ENCODE measurements at places on chromosomes 4 and X.
A peak's percentile ranks its signal among the peaks of the same experiment; 100 is the strongest.

- no peak for DNase-seq
Observed at GRCh38 chr4:84327526-84327925, 171.6 kb downstream of the NKX6-1 start.

- DNase-seq: no peak
Observed at GRCh38 chrX:52585892-52586291, 68.8 kb downstream of the SSX7 start.

DNA sequence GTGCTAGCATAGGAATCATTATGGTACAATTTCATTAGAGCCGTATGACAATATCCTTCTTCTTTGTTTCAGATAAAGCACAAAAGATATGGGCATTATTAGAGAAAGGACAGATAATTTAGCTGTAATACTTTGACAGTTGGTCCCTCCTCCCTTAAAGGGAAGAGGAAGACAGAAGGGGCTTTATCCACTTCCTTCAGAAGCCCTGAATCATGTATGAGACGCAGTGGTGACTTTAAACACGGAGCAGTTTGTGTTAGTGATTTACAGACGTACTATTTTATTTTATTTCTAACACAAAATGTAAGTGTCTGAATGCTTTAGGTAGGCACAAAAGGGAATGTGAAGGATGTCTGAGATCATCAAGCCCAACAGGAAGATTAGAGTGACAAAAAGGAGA, 467.7 kb downstream of the IL15 start:
- DNase-seq: no peak

DNA sequence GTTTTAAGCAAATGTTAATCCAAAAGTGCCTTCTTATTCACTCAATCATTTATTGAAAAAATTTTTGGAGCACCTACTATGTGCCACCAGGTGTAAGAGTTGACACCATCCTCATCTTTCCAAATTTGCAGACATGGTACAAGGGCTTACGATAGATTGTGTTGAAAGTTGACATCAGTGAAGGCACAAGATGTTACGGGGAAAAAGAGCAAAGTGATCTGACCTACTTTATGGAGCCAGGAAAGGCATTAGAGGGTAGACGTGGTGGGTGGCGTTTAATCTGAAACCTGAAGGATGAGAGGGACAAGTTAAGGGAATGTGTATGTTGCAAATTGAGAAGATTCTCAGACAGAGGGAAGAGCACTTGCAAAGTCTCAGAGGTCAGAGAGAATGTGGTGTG, 167.8 kb upstream of the HAND2 start:
- no peak for DNase-seq

GRCh38 chrX:149837639-149838038, 43.3 kb upstream of the MAGEA8 start:
- DNase-seq: no peak

DNA sequence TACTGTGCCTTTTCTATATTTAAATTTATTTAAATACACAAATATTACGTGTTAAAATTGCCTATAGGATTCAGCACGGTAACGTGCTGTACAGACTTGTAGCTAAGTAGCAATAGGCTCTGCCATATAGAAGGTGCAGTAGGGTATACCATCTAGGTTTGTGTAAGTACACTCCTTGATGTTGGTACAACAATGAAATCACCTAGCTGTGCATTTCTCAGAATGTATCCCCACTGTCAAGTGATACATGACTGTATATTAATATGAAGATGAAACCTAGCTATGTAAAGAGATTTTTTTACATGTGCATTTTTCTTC, 431.2 kb downstream of the KCTD8 start:
- no peak for DNase-seq

DNA sequence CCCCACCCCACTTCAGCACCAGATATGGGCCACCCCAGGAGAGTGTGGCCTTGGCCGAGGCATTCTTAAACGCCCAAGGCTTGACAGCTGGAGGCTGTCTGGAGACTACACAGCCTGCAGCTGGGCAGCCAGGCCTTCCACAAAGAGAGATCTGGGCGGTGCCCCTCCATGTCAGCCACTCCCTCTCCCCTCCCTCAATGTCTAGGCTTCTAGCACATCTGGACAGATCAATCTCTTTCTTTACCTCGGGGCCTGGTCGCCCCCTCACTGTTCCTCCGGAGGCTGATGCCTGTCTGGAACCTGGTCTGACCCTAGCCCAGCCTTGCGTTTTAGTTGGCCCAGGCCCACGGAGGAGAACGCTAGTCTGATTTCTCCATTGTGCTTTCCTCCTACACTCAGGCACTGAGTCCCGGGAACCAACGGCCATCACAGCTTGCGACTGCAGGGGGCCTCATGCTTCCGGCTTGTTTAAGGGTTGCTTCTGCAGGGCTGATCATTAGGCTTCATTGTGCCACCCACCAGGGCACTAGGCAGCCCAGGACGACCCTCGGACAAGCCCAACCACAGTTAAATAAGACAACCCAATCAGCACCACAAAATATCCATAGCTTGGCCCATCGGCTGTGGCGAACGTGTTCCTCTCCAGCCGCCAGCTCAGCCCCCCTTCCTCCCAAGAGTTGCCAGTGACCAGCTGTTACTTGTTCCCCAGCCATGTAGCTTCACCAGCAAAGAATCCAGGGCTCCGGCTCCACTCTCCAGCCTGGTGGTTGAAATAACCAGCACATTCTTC, 200.6 kb downstream of the BCOR start:
- DNase-seq: no peak

GRCh38 chrX:133513123-133513522, 97.8 kb upstream of the GPC4 start:
- DNase-seq: no peak

DNA sequence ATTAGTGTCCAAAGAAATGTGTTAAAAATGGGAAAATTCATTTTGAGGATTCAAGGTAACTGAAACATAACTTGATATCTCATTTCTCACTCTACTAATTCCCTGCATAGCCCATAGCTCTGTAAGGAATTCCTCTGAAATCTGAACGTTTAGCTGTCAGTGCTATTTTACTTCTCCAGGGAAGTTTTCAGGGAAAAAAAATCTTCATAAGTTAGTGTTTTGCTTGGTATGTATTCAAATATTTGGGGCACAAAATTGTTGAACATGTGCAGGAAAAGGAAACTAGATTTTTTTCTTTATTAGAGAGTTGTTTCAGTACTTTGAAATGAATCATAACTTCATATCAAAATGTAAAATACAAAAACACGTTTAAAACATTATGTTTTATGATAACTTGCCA, 891.4 kb downstream of the CENPC start:
- no peak for DNase-seq

DNA sequence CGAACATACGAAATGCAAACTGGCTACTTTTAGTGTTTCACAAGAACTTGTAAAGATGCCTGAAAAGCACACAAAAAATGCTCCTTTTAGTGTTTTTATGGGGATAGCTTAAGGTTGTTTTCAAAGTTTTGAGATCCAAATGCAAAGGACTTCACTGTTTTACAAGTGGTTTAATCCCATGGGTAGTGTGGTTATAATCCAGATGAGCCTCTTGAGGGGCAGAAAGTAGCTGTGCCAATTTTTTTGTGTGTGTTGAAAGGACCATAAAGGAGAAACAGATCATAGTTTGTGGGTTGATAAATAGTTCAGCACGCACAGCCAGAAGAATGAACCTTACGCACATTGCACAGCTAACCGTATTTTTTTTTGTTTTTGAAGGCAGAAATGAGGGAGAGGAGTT, 126.9 kb upstream of the GIMD1 start:
- no peak for DNase-seq

- DNase-seq: no peak
Observed at GRCh38 chr4:3311095-3311372, 18.2 kb downstream of the RGS12 start.

DNA sequence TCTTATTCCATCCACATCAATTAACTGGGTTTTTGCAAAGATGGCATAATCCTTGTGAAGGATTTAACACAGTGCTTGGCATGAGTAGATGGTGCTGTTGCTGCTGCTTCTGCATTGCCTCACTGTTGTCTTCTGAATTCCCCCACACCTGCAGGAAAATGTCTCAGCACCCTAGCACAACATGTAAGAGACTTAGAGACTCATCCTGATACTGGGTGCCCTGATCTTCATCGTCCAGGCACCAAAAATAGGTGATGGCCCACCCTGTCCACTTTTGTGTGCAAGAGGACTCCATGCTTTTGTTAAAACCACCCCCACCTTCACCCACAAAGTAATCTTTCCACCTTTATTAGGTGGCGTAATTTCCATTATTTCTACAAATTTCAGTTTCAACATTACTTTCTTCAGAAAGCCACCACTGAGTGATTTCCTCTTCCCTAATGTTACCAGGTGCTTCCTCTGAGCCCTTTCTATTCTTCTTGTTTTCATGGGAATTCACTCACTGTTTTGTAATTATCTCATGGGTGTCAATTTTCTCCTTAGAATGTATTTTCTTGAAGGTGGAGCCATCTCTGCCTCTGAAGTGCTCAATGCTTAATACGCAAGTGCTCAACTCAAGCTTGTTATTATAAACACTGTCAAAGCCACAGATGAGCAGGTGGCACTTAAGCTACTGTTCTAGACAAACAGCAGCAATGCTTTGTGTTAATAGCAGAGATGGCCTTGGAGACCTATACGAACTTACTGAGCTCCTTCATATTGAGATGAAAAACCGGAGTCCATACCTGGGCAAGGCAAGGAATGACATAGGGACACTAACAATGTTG, 89.5 kb downstream of the HS3ST1 start:
- DNase-seq: no peak

DNA sequence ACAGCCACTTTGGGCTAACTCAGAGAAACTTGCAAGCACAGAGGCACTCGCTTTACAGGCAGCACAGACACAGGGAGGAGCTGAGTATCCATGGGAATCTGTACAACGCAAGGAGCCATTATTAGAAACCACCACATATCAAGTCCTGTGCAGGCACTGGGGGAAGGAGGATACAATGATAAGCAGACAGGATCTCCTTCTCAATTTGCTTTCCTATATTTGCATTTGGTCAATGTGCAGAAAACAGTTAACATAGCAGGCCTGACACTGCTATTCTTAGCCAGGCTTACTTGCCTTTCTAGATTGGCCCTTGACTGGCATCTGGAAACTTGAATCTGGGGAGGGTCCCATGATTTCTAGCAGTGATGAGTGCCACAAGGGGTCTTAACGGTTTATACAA, 65.8 kb downstream of the TEC start:
- no peak for DNase-seq

DNA sequence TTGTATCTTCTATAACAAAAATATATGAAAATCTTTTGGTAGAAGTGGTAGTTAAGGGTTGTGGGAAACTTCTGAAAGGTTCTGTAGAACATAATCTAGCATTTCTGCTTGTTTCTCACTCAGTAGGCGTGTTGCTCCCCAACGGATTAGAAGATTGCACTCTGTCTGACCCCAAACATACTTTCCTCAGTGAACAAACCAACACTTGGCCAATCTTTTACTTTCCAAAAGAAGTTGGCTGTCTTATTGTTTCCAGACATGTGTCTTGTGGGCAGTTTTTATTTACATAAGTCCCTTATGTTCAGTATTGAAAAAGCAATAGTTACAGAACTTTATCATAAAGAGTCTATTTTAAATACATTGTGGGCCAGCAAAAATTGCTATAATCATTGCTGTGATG, 312.8 kb upstream of the EPHA5 start:
- no peak for DNase-seq

- no peak for DNase-seq
Observed at GRCh38 chr4:70613306-70614183, 15.0 kb upstream of the ENAM start.

GRCh38 chrX:42246814-42247213, 323.5 kb upstream of the CASK start:
- DNase-seq: no peak

- no peak for DNase-seq
Observed at GRCh38 chr4:152512483-152512882, 23.4 kb downstream of the FBXW7 start.

GRCh38 chr4:63029380-63029779, 1379.9 kb downstream of the TECRL start:
- DNase-seq: no peak

DNA sequence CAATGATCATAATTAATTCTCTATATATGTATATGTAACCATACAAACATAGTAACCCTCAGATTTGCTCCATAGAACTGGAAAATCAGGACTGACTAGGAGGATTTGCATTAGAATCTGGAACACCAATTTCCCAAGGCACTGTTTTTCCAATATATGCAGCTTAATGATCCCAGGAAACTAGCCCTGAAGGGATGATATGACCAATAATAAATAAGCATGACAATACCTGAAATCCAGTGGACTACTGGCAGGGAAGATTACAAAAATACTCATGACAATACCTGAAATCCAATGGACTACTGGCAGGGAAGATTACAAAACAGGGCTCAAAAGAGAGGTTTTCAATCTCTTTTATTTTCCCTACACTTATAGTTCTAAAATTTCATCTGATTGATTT, 98.4 kb downstream of the PCDH7 start:
- no peak for DNase-seq

DNA sequence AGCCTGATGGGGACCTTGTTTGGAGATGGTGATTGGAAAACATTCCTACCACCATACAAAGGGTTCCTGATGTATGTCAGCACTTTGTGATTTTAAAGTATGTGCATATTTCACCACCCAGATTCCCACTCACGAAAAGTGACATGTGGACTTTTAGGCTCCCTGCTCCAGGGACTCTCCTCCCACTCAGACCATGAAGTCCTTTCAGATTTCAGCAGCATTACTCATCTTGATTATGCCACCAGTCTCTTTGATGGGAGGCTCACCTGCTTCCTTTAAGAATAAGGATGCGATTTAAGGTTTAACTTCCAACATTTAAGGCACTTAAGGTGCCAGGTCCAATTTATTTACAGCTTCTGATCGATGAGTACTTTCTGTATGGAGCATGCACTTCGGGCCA, 204.4 kb downstream of the PPARGC1A start:
- DNase-seq: no peak

DNA sequence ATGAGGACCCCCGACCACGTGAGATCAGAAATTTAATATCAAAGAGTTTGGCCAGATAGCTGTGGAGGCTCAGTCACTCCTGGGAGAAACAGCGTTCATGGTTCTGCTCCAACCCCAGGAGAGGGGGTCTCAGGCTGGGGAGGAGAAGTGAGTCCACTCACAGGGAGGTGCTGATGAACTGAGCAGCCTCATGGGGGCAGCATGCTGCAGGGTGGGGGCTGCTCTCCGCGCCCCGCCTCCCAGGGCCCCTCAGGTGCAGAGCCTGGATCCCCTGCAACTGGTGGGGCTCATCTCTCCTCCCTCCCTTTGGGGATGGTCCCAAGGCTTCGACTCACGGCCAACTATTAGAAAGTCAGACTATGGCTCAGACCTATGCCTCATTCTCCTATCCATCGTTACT, 26.6 kb upstream of the C4orf50 start:
- no peak for DNase-seq

- DNase-seq: peak; percentile 6
Observed at GRCh38 chr4:87093443-87094123, 126.8 kb downstream of the KLHL8 start.

DNA sequence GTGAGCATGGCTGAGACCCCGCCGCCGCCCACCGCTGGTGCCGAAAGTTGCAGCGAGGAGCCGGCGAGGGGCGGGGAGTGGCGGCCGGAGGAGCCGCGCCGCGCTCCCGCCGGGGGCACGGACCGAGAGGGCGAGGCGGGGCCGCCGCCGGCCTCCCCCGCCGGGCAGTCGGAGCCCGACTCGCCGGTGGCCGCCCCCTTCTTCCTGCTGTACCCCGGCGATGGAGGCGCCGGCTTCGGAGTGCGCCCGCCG, 16.5 kb downstream of the UTP3 start:
- no peak for DNase-seq
